ENCODE measurements at places on chromosomes 3 and 15. TPM values are rescaled to one million over a fixed set of nuclear protein-coding genes. Genes with fewer than 3 reads are reported as not detected.
A peak's percentile ranks its signal among the peaks of the same experiment; 100 is the strongest.

- DNase-seq, result no peak
These were observed 328.4 kb upstream of the DPH6 start for GRCh38 chr15:35874260-35874905.

The AP3B2 gene
- 1.7 TPM for total RNA-seq

The ISLR2 gene
- 0.83 TPM for total RNA-seq

DNA sequence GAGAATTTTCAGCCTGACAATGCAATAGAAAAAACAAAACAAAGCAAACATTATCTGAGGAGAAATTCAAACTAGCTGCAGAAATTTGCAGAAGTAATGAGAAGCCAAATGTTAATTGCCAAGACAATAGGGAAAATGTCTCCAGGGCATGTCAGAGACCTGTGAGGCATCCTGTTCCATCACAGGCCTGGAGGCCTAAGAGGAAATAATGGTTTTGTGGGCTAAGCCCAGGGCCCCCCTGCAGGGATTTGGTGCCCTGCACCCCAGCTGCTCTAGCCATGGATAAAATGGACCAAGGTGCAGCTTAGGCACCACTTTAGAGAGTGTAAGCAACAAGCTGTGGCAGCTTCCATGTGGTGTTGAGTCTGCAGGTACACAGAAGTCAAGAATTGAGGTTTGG, 401.2 kb upstream of the NECTIN3 start:
- no peak for DNase-seq

DNA sequence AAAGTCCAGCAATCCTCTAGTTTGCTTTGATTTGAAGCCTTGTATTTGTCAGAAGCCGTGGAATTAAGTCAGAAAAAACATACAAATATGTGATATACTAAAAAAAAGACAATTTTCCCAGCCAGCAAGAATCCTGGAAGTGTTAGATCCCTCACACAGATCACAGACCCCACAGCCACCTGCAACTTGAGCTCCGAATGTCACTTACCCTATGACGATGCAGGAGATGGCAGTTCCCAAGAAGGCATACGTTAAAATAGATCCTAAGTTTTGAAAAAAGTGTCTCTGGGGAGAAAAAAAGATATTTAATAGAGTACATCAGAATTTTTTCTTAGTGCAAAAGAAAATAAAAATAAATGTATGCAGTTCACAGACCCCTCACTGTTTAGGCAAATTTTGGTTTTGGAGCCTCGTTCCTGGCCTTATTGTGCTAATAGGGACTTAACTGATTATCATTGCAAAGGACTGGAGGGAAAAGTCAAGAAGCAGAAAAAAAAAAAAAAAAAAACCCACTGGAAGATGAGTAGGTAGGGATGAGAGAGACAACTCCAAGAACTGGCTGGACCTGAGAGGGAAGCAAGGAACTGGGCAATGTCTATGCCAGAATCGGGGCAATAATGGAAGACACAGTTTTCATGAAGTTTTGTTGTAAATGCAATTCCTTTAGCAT, 53.3 kb downstream of the SLC9A9 start:
- no peak for DNase-seq

- DNase-seq, result no peak
These were observed 25.0 kb upstream of the GP9 start for GRCh38 chr3:129035360-129036221.

GRCh38 chr15:68200016-68200861, 4.9 kb downstream of the CALML4 start:
- peak; percentile 68 for DNase-seq

The CTDSPL2 gene
- 44.9 TPM for total RNA-seq

The NISCH gene
- total RNA-seq, result 73.5 TPM

- no peak for DNase-seq
These were observed 264.0 kb upstream of the NSMCE3 start for GRCh38 chr15:29533647-29534046.

DNA sequence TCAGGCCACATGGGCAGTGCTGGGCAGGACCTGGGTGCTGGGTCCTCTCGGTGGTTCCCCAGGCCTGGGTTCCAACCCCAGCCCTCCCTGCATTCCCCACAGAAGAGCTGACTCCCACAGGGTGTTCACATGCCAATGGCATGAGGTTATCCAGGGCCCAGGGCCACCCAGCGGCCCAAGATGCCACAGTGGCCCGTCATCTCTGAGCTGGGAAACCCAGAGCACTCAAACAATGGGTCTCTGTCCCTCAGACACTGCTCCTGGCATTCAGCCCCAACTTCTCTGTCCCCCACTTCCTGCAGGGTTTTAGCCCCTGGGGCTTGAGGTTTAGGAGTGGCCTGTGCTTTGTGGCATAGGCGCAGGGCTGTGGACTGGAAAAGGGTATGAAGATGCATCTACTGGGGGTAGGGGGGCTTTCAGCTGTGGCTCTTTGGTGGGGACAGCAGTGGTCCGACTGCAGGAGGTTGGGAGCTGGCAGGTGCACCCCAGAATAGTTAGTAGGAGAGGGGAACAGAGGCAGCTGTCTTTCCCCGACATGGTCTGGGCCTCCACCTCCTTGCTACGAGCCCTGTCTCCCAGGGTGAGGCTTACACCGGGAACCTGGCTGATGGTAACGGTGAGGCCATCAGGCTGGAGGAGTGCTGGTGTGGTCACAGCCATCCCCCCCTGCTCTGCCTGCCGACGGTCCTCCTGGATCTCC, 1.7 kb downstream of the CCDC9B start:
- no peak for DNase-seq

GRCh38 chr3:137349557-137350348, 392.0 kb downstream of the IL20RB start:
- no peak for DNase-seq

The RASGRF1 gene
- not detected for total RNA-seq

- no peak for DNase-seq
These were observed 156.6 kb downstream of the SNRK start for GRCh38 chr3:43442872-43443395.

The FEZF2 gene
- total RNA-seq, result not detected

DNA sequence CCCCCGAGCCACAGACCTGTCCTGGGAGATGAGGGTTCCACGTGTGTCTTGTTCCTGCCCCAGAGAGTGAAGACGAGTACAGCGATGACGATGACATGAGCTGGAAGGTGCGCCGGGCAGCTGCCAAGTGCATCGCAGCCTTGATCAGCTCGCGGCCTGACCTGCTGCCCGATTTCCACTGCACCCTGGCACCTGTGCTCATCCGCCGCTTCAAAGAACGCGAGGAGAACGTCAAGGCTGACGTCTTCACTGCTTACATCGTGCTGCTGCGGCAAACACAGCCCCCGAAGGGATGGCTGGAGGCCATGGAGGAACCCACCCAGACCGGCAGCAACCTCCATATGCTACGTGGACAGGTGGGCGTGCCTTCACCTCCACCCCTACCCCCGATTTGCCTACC, 18.6 kb downstream of the CAND2 start:
- no peak for DNase-seq

- no peak for DNase-seq
These were observed 38.0 kb downstream of the EDC3 start for GRCh38 chr15:74657846-74658245.

- DNase-seq, result no peak
These were observed 207.6 kb downstream of the UACA start for GRCh38 chr15:70555713-70556112.

The C2CD4A gene
- not detected for total RNA-seq

DNA sequence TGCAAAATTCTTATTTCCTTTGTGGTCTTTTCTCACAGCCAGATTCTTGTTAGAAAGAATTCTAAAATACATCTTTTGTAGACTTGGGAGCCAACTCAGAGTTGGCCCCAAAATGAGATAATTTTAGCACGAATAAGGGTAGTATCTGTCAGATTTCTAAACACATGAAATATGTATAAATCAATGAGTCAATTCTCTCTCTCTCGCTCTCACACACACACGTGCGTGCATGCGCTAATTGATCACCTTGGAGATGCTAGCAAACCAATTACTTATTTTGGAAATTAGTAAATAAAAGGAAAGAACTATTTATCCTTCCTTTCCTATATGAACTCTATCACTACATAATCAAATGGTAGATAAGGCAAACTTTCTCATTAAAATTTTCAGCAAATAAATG, 32.9 kb upstream of the PIK3R4 start:
- DNase-seq, result no peak

The GTF2E1 gene
- total RNA-seq, result 12.0 TPM

Data from esophagus muscularis mucosa (tissue), 4 donors.